ENCODE measurements at places on chromosomes 4 and X.

GRCh38 chr4:108171339-108172230 is 2.9 kb upstream of the LEF1 start:
- DNase-seq: peak; percentile 48

- DNase-seq: no peak
These were observed 117.4 kb downstream of the TMA16 start for GRCh38 chr4:163611784-163612445.

DNA sequence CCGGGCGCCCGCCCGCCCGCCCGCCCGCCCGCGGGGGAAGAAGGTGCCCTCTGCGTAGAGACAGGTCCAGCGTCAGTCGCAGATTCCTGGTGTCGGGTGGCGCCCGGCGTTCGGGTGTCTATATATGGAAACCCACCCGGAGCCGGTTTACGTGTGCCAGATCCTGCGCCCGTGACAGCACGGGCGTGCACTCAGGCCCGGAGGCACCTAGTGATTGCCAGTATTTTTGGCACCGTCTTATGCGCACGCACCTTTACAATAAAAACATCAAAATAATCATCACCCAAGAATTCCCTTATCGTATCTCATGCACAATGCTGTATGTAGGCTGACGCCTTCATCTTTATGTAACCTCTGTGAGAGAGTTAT is 519 bp downstream of the SLC25A4 start:
- peak; percentile 67 for DNase-seq

DNA sequence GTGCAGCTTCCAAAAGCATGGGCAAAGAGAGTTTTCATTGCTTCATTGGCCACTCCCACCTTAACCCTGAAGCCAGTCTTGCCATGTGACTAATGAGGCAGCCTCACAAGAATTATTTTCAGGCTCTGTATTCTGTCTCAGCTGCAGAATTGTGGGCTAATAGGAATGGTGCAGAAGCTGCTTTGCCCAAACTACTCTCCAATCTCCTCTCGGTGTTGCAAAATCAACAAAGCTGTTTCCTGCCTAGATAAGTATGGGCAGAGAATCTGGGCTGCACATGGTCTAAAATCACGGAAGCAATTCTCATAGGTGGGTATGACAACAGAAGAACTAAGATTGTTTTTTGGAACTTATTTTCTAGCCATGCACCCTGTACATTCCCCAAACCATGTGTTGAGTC is 31.4 kb downstream of the PPP1R2C start:
- no peak for DNase-seq

- DNase-seq: no peak
These were observed 151.0 kb downstream of the SH3KBP1 start for GRCh38 chrX:19736389-19736788.

GRCh38 chr4:10029403-10029802 is 8.1 kb upstream of the SLC2A9 start:
- DNase-seq: no peak

DNA sequence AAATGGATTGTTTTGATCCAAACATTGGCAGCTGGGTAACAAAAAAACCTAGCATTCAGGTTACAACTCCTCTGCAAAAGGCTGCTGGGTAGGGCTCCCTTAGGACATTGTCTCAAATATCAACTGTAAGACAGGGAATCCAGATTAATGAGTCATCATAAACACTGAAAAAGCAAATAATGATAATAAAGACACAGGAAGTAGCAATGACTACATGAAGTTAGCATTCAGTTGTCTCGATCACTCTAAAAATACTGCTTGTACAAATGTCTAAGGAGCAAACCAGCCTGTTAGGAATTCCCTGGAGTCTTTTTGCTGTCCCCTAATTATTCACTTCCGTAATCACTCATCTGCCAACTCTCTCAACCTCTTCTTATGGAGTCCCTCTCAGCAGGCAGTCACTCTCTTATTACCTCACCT is 259.2 kb downstream of the GPC3 start:
- DNase-seq: no peak

GRCh38 chr4:146232131-146232722 is 17.9 kb downstream of the REELD1 start:
- no peak for DNase-seq
